ENCODE measurements at places on chromosomes 2 and 18.

DNA sequence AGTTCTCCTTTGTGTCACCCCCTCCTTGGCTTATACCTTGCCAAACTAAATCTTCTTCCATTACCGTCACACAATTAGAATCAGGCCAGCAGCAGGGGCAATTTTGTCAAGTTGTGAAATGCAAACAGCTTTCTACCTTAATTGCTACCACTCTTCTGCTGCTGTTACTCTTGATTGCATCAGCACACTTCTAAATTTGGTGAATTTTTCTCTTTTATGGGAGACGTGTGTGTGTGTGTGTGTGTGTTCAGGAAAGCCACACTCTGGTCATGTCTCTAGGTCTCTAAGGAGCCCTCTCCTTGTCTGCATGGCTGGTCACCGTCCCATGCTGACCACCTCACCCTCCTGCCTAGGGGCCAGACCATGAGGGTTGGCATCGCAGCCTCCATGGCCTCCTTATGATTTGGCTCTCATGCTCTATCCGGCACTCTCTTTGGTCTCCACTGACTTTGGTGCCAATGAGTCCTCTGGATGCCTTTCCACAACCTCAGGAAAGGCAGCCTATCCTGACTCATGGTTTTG is 87.7 kb downstream of the GATA6 start:
- no peak for DNase-seq

DNA sequence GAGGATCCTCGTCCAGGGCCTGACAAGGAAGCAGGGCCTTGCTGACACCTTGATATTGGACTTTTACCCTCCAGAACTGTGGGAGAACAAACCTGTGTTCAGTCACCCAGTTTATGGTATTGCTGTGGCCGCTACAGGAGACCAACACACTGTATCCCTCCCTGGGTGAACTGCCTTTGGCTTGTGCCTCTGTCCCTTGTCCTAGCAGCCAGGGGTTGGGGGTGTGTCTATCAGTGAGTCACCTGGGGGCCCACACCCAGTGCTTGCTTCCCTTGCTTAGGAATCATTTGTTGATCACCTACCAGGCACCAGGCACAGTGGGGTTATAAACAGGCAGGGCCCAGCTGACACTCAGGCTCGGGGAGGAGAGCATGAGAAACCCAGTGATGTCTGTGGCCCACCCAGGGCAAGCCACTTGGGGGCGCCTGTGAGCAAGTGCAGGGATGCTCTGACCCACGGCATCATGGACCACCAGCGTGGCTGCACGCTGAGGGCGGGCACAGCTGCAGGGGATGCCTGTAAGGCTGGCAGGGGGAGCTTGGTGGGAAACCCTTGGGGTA is 17.1 kb downstream of the TMEM185B start:
- peak; percentile 71 for DNase-seq

DNA sequence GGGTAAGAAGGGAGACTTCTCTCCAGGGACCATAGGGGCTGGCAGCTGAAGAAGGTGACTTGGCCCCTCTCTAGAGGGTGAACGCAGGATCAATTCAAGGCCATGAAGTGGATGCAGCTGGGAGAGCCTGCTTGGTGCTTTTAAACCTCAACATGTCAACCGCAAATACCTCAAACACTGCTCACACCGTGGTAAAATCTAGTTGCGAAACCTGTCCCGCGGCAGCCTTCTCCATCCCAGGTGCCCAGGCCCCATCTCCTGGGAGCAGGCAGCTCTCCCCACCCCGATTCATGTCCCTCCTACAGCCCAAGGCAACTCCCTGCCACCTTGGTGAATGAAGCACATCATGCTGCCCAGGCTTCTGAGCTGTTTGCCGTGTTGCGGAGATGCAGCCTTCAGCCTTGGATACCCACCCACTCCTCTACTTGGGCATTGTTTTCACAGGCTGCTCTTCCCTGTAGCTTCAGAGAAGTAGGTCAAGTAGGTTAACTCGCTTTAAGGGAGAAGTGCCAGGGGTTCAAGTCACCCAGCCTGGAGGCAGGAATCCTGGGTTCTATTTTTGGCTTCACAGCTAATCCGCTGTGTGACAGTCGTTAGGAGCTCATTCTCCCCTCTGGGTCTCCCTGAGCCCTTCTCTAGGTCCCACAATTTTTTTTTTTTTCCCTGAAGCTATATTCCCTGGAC is 6.2 kb upstream of the EFR3B start:
- no peak for DNase-seq

DNA sequence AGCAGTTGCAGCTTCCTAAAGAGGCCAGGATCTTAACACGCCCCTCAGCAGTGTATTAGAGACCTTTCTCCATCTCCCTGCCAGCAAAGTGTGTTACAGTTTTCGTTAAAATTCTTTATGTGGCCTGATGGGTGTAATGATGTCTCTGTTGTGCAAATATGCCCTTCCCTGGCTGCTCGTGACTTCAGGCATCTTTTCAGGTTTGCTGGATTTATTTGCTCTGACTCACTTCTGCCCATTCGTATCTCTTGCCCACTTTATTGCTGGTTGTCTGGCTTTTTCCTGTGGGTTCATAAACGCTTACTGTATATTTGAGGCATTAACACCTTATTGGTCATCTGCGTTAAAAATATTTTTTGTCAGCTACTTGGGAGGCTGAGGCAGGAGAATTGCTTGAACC is 134.5 kb downstream of the ASB1 start:
- DNase-seq = no peak

DNA sequence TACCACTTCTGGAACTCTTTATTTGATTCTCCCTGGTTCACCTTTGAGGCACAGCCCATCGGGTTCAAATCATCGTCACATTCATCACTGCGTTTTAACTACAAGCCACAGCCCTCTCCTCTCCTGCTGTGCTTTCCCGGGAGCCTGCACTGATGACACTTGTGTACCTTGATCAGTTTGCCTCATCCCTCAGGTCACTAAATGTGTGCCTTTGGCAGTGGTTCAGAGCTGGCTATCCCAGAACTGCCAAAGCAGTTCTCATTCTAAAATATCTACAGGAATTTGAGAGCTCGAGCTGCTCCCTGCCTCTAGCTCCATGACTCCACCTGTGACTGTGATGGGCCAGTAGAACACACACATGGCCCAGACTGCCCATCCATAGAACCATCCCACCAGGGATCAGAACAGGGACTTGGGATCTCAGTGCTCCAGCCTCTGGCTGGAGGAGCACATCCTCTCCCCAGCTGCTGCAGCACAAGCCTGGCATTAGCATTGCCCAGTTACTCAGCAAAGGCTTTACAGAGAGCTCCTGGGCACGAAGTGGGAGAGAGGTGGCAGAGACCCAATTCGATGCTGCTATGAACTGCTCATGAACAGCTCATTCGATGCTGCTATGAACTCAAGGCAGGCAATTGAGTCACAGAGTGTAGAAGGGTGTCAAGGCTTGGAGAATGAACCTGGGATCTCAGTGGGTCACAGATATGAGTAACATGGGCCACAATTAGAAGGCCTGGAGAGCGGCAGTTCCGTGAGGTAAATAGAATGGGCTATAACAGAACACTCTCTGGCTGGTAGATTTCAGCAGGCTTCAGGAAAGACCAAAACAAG is 41.9 kb downstream of the EVA1A start:
- no peak for DNase-seq

- DNase-seq = no peak
Measured at GRCh38 chr2:151070253-151070652, 191.4 kb downstream of the RBM43 start.

DNA sequence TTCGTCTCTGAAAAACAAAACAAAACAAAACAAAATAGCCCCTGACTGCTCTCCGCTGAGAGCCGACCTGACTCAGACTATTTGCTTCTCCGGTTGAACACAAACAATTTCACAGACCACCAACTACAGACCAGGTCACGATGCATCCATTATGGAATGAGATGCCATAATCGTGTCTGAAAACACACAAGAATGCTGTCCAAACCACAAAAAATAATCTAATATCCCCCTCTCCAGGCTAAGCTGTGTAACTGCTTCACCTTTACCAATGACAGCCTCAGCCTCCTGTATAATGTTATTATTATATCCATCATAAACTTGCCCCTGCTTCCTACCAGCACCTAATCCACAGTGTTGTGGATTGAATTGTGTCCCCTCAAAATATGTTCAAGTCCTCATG is 114.7 kb downstream of the DNAH6 start:
- DNase-seq = no peak

DNA sequence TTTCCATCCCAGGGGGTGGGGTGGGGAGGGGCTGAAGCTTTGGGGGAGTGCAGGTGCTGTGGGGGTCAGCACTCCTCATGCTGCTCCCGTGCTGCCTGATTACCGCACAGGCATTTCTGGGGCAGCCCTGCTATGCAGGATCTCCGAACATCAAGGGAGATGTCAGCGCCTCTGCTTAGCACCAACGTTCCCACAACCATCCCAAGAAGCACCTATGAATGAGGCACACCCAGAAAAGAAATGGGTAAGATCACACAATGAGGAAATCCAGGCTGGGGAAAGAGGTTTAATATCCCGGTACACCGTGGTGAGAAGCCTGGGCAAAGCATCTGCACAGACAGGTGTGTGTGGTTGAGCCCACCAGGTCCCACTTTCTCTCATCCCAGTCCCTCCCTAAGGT is 17.5 kb downstream of the GAREM2 start:
- no peak for DNase-seq

- DNase-seq = no peak
Measured at GRCh38 chr2:109143214-109144187, 14.5 kb downstream of the SH3RF3 start.
